ENCODE measurements at places on chromosomes 13 and 19.

DNA sequence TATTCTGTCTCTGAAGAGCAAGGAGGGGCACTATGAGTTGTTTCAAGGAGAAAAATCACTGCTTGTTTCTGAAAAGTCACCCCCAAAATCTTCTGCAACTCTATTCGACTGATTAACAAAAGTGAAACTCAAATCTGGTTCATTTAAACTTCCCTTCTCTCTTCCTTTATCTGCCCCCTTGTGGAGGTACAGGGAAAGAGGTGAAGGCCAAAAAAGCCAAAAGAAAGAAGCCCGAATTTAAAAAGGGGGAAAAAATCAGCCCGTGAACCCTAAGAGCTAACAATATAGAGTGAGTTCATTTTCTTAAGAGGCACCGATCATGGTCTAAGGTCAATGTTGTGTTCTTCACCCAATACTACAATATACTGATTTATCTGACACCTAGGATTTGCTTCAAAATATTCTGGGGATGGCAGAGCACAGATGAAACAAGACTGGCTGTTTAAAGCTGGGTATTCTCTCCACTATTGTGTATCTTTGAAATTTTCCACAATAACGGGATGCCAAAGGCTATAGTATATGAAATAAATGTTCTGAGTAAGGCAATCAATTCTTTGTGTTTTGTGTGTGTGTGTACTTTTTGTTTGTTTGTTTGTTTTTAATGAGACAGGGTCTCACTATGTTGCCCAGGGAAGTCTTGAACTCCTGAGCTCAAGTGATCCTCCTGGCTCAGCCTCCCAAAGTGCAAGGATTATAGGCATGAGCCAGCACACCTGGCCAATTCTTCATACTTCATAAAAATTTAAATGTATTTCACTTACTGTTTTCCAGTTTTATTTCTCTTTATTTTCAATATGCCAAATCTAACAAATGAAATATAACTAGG lies 55.0 kb upstream of the EEF1AKMT1 start:
- peak; percentile 5 for DNase-seq

GRCh38 chr13:82571653-82572052 lies 1310.6 kb downstream of the SLITRK1 start:
- DNase-seq = no peak

GRCh38 chr19:48918801-48919247 lies 14.7 kb upstream of the DHDH start:
- no peak for DNase-seq

GRCh38 chr19:8105471-8105870 lies 43.9 kb downstream of the FBN3 start:
- DNase-seq = no peak

- DNase-seq = no peak
Measured at GRCh38 chr13:22980936-22981335, 199.8 kb upstream of the SGCG start.

GRCh38 chr13:67493835-67494234 lies 263.7 kb upstream of the PCDH9 start:
- DNase-seq = no peak

DNA sequence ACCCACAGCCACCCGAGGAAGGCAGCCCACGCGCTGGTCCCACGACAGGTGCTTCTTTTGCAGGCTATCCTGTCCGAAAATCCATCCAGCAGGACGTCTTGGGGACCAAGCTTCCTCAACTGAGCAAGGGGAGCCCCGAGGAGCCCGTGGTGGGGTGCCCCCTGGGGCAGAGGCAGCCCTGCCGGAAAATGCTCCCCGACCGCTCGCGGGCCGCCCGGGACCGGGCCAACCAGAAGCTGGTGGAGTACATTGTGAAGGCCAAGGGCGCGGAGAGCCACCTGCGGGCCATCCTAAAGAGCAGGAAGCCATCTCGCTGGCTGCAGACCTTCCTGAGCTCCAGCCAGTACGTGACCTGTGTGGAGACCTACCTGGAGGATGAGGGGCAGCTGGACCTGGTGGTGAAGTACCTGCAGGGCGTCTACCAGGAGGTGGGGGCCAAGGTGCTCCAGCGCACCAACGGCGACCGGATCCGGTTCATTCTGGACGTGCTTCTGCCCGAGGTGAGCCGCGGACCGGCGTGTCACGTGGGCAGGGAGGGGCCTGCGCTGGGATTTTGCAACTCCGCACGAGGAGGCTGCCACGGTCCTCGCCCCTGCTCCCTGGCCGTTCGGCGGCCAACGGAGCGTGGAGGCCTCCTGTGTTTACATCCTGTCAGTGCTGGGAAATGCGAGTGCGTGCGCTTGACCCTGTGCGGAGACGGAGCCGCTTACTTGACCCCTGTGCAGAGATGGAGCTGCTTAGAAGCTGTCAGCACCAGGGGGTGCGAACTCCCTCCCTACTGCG lies 12.9 kb upstream of the NDUFS7 start:
- no peak for DNase-seq

GRCh38 chr13:37319031-37319443 lies 213.6 kb upstream of the CSNK1A1L start:
- DNase-seq = no peak

DNA sequence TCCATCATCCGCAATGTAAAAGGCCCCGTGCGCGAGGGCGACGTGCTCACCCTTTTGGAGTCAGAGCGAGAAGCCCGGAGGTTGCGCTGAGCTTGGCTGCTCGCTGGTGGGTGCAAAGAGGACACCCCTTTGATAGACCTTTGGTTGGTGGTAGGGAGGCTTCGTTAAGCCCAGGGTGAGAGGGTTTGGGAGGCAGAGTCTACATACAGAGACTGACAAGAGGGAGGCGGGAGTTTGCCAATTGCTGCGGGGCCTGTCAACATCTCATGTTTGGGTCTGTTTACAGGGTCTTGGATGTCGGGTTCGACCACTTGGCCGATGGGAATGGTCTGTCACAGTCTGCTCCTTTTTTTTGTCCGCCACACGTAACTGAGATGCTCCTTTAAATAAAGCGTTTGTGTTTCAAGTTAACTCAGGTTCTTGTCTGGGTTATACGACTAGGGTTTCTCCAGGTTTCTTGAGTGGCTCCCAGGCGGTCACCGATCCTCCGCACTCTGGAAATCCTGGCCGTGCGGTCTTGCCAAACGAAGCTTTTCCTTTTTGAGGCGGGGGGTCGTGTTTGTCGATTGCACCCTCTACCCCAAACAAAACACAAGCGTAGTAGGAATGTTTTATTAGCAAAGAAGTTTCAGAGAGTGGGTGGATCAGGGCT lies 816 bp downstream of the RPS28 start:
- DNase-seq = no peak

- no peak for DNase-seq
Measured at GRCh38 chr13:71593566-71593965, 273.4 kb downstream of the DACH1 start.

- no peak for DNase-seq
Measured at GRCh38 chr19:11273296-11273695, 11.0 kb upstream of the DOCK6 start.

DNA sequence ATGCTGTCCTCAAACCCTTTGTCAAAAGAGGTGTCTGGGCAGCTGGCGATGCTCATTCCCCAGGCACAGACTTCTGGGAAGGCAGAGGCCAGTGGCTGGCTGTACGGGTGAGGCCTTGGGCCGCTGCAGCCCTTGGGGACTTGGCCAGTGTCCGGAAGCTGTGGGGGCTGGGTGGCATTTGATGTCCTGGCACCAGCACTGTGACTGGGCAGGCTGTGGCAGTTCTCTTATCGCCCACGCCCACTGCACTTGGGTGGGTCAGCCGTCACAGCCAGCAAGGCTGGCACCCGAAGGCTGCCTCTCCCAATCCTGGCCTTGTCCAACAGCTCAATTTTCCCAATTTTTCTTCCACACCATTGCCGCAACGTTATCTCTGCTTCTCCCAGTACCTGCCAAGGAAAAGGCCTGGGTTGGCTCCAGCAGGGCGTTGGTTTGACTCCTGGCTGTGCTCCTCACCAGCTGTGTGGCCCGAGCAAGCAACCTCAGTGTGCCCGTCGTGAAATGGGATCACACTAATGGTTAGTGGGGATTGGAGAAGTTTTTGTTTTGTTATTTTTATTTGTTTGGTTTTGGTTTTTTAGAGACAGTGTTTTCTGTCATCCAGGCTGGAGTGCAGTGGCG lies 12.7 kb upstream of the SLC44A2 start:
- no peak for DNase-seq

- no peak for DNase-seq
Measured at GRCh38 chr13:110640591-110641029, 25.3 kb downstream of the NAXD start.

GRCh38 chr13:50080203-50080910 lies 65.1 kb downstream of the KCNRG start:
- DNase-seq = peak; percentile 27

DNA sequence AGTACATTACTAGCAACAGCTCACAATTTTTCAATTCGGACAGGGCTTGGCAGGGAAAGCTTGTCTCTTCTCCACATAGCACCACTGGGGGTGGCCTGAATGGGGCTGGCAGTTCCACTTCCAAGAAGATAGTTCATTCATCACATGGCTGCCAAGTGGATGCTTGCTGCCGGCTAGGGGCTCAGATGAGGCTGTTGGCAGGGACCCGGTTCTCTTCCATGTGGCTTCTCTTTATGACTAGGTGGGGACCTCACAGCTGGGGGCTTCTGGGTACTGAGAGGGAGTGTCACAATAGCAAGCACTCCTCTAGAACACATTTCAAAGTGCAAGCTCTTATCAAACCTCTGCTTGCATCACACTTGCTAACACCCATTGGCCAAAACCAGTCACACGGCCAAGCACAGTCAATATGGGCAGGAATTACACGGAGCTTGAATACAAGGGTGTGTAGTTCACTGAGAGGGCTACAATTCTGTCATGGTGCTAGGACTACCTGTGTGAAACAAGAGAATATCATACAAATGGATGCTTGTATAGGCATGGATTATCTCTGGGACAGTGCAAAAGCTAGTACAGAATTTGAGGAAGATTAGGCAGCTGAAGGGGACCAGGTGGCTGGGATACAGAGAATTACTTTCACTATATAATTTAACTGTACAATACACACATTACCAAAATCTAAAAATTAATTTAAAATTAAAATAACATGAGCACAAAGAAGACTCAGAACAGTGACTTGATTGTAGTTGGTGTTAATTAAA lies 32.3 kb downstream of the ATP7B start:
- DNase-seq = no peak

GRCh38 chr13:63435667-63436324 lies 2020.1 kb upstream of the PCDH20 start:
- peak; percentile 9 for DNase-seq

DNA sequence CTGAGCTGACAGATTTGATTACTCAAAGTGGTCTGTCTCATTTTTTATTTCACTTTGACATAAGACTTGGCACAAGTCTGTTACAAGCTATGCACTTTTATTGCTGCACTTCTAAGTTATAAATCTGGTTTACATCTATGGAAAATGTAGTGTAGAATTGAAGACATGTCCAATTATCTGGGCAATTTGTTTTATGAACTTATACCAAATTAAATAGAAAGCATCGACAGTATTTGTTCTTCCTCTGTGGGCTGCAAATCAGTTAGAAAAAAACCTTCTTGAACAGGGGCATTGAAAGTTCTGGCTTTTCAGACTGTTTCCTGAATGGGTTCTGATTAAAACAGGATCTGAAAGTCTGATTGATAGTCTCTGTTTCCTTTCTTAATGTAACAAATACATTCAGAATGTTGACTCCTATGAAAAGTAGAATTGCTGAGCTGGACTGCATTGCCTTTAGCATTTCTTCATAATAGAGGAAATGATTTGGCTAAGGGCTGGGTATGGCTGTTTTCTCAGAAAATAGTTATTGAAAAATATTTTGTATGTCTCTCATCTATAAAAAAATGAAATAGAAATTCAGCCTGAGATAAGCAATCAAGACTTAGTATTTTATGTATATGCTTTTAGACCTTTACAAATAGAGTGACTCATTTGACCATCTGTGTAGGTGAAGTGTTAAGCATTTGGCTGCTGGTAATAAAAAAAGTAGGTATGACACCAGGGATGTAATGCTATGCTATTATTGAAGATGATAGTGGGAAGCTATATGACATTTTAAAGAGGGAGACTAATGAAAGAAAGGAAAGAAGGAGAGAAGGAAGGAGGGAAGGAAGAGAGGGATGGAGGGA lies 210.9 kb upstream of the SPRY2 start:
- no peak for DNase-seq

- DNase-seq = no peak
Measured at GRCh38 chr13:61036715-61037114, 378.9 kb downstream of the PCDH20 start.

DNA sequence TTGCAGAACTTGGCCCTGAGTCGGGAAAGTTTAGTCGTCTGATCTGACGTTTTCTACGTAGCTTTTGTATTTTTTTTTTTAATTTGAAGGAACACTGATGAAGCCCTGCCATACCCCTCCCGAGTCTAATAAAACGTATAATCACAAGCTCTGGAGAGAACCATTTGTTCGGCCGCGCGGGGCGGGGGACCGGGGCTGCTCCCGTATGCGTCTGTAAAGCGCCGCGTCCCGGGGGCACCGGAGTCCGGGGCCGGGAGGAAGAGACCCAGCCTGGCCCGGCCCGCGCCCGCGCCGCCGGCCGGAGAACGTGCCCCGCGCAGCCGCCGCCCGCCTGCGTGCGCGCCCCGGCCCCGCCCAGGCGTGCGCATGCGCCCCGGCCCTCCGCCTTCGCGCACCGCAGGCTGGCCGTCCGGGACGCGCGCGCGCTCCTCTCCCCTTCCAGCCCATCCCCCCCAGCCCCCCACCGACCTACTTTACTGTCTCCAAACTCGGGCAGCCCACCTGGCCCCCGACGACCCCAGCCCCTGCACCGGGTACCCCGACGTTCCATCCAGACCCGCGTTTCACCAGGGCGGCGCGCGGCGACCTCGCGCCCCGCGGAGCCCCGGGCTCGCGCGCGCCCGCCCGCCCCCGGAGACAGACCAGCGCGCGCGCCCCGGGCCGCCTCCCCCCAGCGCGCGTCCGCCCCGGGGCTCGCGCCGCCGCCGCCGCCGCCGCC lies 785 bp upstream of the USF2 start:
- peak; percentile 41 for DNase-seq

DNA sequence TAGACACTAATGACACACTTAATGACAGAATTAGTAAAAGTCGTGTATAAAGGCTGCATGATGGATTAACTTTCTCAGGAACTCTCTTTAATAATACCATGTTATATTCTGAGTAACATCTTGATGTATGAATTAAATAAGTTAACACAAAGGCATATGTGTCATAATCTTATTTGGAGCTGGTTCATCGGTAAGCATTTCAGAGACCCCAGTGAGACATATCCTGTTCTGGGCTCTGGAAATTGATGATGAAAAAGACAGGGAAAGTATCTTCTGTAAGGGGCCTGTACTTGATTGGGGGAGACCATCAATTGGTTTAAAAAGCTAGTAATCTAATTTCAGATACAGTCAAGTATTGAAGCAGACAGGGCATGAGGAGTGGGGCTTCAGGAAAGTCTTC lies 547.9 kb downstream of the GPC6 start:
- no peak for DNase-seq

DNA sequence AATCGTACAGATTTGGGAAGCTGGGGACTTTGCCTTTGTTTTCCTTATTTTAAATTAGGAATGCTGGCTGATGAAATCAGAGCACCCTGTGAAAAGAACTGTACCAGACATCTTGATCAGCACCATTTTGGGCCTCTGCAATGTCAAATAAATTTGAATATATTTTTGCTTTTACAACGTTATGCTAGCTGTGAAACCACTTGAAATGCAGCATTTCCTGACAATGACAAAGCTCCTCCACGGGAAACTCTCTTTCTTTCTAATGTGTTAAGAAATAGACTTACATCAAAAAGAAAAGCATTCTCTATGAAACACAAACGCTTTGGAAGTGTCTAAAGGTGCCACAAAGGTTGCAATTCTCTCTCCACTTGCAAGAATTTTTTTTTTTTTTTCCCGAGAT lies 47.1 kb upstream of the MAP3K10 start:
- DNase-seq = no peak

GRCh38 chr19:1045247-1045603 lies 5.3 kb downstream of the ABCA7 start:
- peak; percentile 45 for DNase-seq

GRCh38 chr19:51364200-51365106 lies 1.7 kb downstream of the ETFB start:
- no peak for DNase-seq
